Gastroesophageal sphincter (tissue), 4 donors: ENCODE measurements at places on chromosomes 2 and 18. TPM values are rescaled to one million over a fixed set of nuclear protein-coding genes. Genes with fewer than 3 reads are reported as not detected.
A peak's percentile ranks its signal among the peaks of the same experiment; 100 is the strongest.

Gene GPATCH11
- total RNA-seq, result 6.3 TPM

Gene FARSB
- total RNA-seq, result 12.4 TPM

Gene TLX2
- total RNA-seq, result not detected

Gene CTLA4
- total RNA-seq, result not detected

Gene CAPN13
- not detected for total RNA-seq

Gene KCNG2
- total RNA-seq, result not detected

Gene GAREM1
- 12.8 TPM for total RNA-seq

Gene CMPK2
- 5.6 TPM for total RNA-seq

Gene STK25
- total RNA-seq, result 180 TPM

Gene SERPINB4
- total RNA-seq, result 1.9 TPM

GRCh38 chr2:134704173-134704572, 14.6 kb downstream of the TMEM163 start:
- ATAC-seq, result no peak

GRCh38 chr2:4725618-4726017, 966.6 kb upstream of the SOX11 start:
- no peak for ATAC-seq

GRCh38 chr18:50377061-50377798, 2.4 kb downstream of the SKA1 start:
- no peak for ATAC-seq

- no peak for ATAC-seq
Observed at GRCh38 chr2:221673248-221673647, 101.1 kb upstream of the EPHA4 start.

GRCh38 chr2:198715302-198715835, 742.4 kb downstream of the SATB2 start:
- ATAC-seq, result no peak

- no peak for ATAC-seq
Observed at GRCh38 chr18:76765649-76766048, 56.7 kb upstream of the ZNF236 start.

GRCh38 chr2:188628989-188629752, 337.5 kb downstream of the GULP1 start:
- ATAC-seq, result peak; percentile 27

- ATAC-seq, result no peak
Observed at GRCh38 chr18:59604877-59605276, 92.3 kb downstream of the CCBE1 start.

DNA sequence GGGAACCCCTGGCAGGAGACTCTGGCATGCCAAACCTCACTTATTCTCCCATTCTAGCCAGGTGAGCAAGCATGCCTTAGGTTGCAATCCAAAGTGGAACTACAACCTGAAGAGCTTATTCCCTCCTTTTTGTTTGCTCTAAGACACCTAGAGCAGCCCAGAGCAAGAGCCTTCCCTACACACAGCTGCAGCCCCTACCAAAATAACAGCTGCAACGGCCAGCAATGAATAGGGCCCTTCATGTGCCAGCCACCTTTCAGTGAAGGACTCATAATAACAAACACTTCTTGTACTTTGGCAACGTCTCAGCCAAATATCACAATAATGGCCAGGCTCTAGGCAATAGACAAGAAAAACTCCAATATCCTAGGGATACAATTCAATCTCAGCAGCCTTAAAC, 178.7 kb downstream of the ALK start:
- ATAC-seq, result no peak

- ATAC-seq, result no peak
Observed at GRCh38 chr2:73063909-73064875, 7.3 kb downstream of the SFXN5 start.

GRCh38 chr2:231512222-231512621, 18.0 kb downstream of the NMUR1 start:
- ATAC-seq, result no peak
